ENCODE measurements at places on chromosomes 6 and 20.
A peak's percentile ranks its signal among the peaks of the same experiment; 100 is the strongest.

DNA sequence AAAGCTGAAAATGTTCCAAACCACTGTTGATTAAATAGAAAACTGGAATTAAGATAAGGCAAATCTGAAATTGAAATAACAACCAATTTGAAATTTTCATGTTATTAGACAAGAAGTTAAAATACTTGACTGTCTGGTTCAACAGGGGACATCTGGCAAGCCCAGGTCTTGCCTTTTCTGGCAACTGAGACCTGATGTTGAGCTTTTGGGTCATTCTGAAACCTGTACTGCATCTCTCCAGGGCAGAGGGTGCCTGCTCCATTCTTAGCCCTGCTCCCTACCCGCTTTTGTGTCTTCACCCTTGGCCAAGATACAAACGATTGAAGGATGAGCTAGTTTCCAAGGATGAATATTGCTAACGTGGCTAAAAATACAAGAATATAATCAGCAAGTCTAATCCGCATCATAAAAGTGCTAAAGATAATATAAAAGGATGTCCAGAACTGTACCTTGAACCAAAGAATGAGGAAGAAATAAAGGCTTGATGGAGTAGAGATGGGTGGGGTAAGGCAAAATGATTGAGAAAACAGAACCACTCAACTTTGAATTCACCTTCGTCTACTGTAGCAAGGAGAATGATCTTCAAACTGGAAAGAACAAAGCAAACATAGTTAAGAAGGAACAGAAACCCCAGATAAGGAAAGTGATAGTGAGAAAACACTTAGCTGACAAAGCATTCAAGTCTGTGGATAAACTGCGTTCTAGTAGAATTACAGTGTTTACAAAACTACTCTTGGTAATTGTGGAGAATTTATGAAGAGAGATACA, 109.8 kb upstream of the MAN1A1 start:
- DNase-seq = no peak

DNA sequence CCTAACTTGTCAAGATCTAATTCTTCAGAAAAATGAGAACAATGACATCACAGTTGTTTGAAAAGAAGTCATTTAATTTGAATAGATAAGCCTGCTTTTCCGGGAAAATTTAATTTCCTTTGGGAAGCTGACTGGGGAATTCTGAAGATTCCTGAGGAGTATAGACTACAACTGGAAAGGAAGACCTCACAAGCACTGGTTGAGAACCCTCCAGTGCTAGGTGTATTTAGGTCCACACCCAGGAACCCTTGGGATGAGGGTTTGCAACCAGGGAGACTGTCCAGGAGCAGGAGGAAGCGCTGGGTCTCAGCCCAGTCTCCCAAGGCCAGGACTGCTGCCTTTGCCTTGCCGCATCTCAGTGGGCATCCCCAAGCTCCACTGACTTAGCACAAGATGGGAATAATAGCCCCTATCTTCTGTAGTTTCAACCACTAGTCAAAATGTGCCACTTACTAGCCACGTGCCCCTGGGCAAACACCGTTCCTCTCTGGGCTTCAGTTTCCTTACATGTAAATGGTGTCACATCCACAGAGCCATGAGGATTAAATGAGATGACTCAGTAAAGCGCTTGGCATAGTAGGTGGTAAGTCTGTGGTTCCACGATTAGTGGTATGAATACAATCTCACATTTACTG, 6.9 kb upstream of the CD93 start:
- no peak for DNase-seq

DNA sequence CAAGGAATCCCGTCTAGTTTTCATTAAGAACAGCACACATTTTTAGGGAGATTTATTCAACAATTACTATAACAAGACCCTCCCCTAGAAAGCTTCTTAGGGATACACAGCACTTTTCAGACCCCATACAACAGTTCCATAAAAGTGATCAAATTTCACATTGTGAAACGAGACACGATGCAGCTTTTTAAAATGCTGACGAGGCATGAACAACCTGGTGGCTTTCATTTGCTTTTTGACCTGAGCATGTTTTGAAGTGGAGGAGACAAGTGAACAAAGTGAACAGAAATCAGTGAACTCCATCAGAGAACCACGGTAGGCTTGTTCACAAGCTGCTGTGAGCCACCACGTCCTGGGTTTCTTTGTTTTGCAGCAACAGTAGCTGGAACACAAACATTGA, 112.2 kb downstream of the PCSK2 start:
- DNase-seq = no peak

GRCh38 chr20:4592316-4593148, 129.2 kb upstream of the PRND start:
- DNase-seq = peak; percentile 52

Measured in EH (cell line).